ENCODE measurements at places on chromosomes 6 and 20.

DNA sequence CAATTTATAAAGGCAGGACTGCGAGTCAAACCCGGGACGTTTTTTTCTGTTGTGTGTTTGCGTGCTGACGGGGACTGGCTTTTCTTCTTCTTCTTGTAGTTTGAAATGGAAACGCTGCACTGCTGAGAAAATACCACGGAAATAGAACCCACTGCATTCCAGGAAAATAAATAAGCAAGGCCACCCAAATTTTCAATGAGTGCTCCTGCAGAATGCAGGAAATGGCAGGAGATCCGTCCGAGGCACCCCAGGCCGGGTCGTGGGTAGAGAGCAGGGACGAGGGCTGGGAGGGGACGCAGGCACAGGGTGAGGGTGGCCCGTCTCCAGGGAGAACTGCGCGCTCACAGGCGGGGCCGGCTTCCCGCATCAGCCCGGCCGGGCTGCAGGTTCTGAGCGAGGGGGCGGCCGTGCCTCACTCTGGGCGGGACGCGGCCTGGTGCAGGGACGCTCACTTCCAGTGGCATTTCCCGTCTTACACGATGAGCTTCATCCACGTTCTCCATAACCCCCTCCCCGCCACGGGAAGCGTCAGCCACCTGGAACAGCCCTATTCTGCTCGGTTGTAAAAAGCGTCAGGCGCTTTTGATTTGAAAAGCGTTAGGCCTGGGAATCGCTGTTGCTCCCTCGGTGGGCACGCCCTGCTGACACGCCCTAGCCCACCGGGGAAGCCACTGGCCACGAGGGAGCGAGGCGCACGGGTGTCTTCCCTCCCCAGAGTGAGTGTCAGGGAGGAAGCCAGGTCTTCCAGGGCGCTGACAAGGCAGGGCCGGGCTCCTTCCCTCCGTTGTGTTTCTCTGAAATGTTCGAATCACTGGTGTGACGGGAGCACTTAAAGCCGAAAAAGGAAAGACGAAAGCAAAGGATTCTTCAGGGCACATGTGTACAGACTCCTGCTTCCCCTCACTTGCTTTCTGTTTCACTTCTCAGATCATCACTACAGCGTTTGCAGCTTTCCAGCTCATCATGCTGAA lies 17.9 kb upstream of the EXOC2 start:
- DNase-seq: peak; percentile 79
- peak overlapping the region; percentile 90 for H3K4me3 ChIP-seq
- H3K36me3 ChIP-seq: peaks cover 4% of the 10 kb centered on the region
- peak overlapping the region; percentile 99 for H3K27ac ChIP-seq

DNA sequence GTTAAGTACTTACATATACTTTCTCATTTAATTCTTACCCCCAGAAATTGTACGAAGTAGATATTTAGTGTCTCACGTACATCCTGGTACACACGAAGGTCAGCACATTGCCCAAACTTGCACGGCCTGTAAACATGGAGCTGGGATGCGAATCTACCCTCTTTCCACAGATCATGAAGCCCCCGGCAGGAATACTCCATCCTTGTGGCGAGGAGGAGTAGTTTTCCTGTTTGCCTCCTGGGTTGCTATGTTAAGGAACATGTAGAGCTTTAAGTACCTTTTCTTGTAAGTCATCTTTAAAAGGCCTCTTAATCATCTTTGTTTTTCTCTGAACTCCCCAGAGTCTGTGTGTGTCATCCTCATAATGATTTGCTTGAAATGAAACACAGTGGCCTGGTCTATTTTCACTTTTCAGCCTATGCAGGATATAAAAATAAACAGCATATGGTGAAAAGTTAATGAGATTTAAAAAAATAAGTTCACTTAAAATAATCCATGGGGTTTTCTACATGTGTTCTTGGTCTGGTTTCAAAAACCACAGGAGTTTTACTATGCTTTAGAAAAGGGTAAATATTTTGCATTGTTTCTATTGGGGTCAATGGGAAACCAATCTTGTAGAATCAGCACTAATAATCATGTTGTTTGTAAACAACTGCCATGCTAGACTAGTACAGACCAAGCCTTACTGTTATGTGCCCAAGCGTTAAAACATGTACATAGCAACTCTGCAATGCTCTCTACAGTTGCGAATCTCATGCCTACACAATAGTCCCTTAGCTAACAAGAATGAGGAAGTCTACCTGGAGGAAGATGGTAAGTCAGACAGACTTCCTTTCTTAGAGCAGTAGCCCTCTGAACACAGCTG lies 9.3 kb upstream of the ARID1B start:
- no peak overlapping the region for H3K27ac ChIP-seq
- H3K4me1 ChIP-seq: peaks cover 7% of the 10 kb centered on the region
- H3K4me3 ChIP-seq: no peak overlapping the region
- DNase-seq: no peak
- H3K27me3 ChIP-seq: no peaks in the 10 kb centered on the region

- H3K4me3 ChIP-seq: no peak overlapping the region
- no peak for DNase-seq
- no peaks in the 10 kb centered on the region for H3K27me3 ChIP-seq
- H3K27ac ChIP-seq: no peak overlapping the region
- peaks cover 5% of the 10 kb centered on the region for H3K4me1 ChIP-seq
These were observed 179.3 kb upstream of the RUNX2 start for GRCh38 chr6:45148711-45149341.

GRCh38 chr6:112357791-112358190 lies 10.7 kb downstream of the RFPL4B start:
- no peak overlapping the region for H3K4me3 ChIP-seq
- H3K4me1 ChIP-seq: peaks cover 4% of the 10 kb centered on the region
- DNase-seq: no peak
- peaks cover 16% of the 10 kb centered on the region for H3K27me3 ChIP-seq
- H3K36me3 ChIP-seq: no peaks in the 10 kb centered on the region

GRCh38 chr6:2970034-2970685 lies 1.2 kb downstream of the SERPINB6 start:
- H3K4me3 ChIP-seq: peak overlapping the region; percentile 84
- DNase-seq: no peak
- H3K27ac ChIP-seq: peak overlapping the region; percentile 88
- H3K4me1 ChIP-seq: peaks cover 41% of the 10 kb centered on the region
- H3K36me3 ChIP-seq: peaks cover 3% of the 10 kb centered on the region

DNA sequence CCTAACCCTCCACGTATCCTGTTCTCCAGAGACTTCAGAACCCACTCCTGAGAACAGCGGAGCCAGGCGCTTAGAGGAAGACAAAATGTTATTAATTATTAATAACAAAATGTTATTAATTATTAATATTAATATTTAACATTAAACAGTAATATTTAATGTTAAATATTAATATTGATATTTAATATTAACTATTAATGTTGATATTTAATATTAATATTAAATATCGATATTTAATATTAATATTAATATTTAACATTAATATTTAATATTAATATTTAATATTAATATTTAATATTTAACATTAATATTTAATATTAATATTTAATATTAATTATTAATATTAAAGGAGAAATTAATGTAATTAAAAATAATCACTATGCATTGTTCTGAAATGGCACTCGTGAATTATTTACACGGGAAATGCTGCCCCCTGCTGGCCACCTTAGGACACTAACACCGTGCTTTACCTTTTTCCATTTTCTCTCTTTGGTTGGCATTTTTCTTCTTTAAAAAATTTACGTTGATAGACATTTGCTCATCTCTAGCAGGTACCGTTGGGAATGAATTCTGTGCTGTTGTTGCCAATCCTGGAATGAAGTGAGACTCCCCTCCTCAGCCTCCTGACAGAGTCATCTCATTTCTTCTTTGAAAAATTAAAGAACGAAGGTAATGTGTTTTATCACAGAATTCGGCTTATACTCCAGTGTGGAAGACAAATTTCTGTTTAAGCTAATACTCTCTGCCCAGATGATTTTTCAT lies 7.5 kb upstream of the GGTLC1 start:
- DNase-seq: peak; percentile 68
- H3K4me1 ChIP-seq: no peaks in the 10 kb centered on the region
- no peaks in the 10 kb centered on the region for H3K36me3 ChIP-seq
- no peak overlapping the region for H3K27ac ChIP-seq
- no peak overlapping the region for H3K4me3 ChIP-seq
- peaks cover 4% of the 10 kb centered on the region for H3K27me3 ChIP-seq

DNA sequence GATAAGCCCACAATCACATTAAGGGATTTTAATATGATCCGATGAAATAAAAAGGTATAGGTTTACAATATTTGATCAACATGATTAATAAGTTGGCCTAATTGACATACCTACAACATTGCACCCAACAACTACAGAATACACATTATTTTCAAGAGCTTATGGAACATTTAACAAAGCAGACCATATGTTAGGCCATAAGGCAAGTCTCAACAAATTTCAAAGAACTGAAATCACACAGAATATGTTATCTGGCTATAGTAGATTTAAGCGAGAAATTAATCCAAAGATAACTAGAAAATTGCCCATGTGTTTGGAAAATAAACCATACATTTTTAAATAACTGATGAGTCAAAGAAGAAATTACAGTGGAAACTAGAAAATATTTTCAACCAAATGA lies 126.0 kb upstream of the KCNG1 start:
- no peak overlapping the region for H3K27ac ChIP-seq
- no peaks in the 10 kb centered on the region for H3K36me3 ChIP-seq
- no peak overlapping the region for H3K4me3 ChIP-seq
- no peak for DNase-seq
- peaks cover 37% of the 10 kb centered on the region for H3K27me3 ChIP-seq

- no peaks in the 10 kb centered on the region for H3K27me3 ChIP-seq
- no peak overlapping the region for H3K4me3 ChIP-seq
- no peaks in the 10 kb centered on the region for H3K36me3 ChIP-seq
- H3K4me1 ChIP-seq: peaks cover 11% of the 10 kb centered on the region
- DNase-seq: no peak
- no peak overlapping the region for H3K27ac ChIP-seq
These were observed 3.0 kb downstream of the WFDC5 start for GRCh38 chr20:45111799-45112471.

DNA sequence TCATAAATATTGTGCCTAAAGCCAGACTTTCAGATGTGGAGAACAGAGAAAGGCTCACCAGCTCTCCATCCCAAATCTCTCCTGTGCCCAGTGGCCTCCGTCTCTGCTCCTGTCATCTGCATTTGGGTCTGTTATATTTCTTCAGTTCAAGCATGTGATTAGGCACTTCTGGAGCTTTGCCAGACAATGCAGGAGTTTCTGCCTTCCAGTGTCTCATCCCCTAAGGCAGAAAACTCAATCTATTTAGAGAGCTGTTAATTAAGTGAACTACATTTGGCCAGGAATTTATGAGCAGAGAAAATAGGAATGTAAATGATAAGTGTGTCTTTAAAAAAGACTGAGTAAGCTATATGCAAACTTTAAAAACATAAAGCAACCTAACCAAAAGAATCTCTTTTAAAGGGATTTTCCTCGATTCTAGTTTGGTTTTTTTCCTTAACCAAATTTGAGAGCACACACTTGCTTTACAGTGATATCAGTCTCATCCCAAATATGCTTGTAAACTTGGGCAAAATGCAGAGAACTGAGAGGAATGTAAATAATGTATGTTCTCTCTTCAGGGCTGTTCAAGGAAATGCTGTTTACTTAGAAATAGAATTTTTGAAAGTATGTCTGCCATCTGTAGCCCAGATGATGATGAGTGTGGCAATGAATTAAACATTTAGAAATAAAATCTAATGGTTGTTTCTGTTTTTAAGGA lies 113.9 kb downstream of the ELOVL4 start:
- no peak overlapping the region for H3K4me3 ChIP-seq
- peaks cover 35% of the 10 kb centered on the region for H3K27me3 ChIP-seq
- no peaks in the 10 kb centered on the region for H3K4me1 ChIP-seq
- H3K36me3 ChIP-seq: no peaks in the 10 kb centered on the region

DNA sequence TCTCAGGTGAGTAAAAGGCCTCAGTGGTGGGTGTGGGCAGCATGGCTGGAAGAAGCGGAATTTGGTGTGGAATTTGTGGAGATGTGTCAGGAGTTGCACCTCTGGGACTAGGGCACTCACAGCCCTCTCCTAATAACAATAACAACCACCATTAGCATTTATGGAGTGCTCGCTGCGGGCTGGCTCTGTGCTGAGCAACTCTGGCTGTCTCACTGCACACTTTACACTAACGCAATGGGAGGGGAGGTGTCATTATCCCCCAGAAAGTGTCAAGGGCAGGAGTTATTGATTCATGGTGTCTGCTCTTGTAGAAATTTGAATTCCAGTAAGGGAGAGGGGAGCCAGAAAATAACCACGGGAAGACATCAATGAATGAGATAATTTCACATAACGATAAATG lies 22.7 kb upstream of the SCRT2 start:
- DNase-seq: no peak
- H3K27ac ChIP-seq: no peak overlapping the region
- H3K4me3 ChIP-seq: no peak overlapping the region
- peaks cover 14% of the 10 kb centered on the region for H3K27me3 ChIP-seq
- H3K4me1 ChIP-seq: no peaks in the 10 kb centered on the region
- no peaks in the 10 kb centered on the region for H3K36me3 ChIP-seq

DNA sequence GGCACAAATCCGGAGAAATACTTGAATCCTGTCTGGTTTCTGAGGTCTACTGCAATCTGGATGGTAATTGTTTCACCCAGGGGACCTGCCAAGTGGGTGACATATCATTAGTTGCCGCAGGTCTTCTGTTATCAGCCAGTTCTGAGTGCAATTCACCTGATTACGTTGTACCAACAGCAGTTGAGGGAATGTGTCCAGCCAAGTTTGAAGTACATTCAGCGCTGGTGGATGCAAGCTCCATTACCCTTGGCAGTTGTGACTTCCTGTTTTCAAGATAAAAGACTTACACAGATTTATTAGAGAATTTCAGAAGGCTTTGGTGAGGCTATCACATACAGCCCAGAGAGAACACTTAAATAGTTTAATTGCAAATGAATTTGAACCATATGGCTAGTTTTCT lies 42.8 kb downstream of the FNDC1 start:
- no peak overlapping the region for H3K27ac ChIP-seq
- no peaks in the 10 kb centered on the region for H3K36me3 ChIP-seq
- H3K4me3 ChIP-seq: no peak overlapping the region
- H3K27me3 ChIP-seq: peaks cover 2% of the 10 kb centered on the region
- DNase-seq: no peak

GRCh38 chr20:48957533-48957932 lies 36.0 kb downstream of the ARFGEF2 start:
- H3K27me3 ChIP-seq: no peaks in the 10 kb centered on the region
- no peak for DNase-seq
- peak overlapping the region; percentile 54 for H3K27ac ChIP-seq
- no peak overlapping the region for H3K4me3 ChIP-seq
- peaks cover 3% of the 10 kb centered on the region for H3K4me1 ChIP-seq

DNA sequence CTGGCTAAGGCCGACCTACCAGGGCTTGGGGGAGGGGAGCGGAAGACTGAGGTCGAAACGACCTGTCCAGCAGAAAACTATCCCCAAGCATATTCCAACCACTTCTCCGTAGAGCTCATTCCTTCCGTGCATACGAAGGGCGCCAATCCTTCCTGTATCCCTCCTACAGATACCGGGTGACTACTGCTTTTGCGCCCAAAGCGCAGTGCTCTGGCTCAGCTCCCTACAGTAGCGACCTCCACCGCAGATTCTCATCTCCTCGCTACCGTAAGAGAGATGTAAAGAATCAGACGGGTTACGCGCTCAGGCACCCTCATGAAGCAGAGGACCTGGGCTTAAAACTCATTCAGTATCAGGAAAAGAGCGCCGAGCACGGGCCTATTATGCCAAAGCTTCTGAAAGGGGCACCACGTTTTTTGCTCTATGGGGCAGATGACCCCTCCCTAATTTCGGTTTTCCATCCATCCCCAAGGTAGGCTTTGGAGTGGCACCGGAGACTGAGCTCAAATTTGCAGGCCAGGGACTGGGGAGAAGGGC lies 563 bp upstream of the NNAT start:
- H3K36me3 ChIP-seq: peaks cover 59% of the 10 kb centered on the region
- H3K4me1 ChIP-seq: peaks cover 53% of the 10 kb centered on the region
- DNase-seq: no peak
- no peaks in the 10 kb centered on the region for H3K27me3 ChIP-seq
- H3K27ac ChIP-seq: no peak overlapping the region
